Activated naive CD8-positive, alpha-beta T cell treated with anti-CD3 and anti-CD28 coated beads for 36 hours (primary cell): ENCODE measurements at places on chromosomes 3 and 15.

DNA sequence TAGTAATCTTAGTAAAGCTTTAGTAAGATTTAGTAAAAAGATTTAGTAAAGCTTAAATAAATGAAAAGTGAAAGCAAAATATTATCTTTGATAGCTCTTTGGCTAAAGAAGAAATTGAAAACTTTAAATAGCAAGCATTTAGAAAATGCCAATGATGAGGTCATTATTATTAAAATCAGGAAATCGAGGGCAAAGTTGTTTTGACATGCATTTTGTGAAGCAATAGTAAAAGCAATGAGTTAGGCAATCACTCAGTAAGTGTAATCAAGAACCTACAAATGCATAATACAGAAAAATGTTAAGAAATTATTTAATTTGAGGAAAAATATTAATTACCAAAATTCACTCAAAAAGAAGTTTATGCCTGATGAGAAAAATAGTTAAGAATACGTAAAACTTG is 280.3 kb upstream of the MME start:
- DNase-seq = no peak

DNA sequence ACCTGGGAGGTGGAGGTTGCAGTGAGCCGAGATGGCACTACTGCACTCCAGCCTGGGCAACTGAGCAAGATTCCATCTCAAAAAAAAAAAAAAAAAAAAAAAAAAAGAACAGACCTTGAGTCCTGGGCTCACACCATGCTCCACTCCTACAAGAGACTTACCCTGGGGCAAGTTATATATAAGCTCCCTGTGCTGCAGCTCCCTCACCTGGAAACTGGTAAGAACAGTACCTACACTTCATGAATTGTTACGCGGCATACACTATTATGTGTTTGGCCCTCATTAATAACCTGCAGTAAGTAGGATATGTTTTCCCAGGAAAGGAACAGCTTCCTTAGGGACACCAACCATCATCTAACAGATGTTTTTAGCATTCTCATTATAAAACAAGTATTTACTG is 119.6 kb downstream of the FMN1 start:
- no peak for DNase-seq

- no peak for DNase-seq
These were observed 2.3 kb upstream of the SOX14 start for GRCh38 chr3:137761563-137762503.

DNA sequence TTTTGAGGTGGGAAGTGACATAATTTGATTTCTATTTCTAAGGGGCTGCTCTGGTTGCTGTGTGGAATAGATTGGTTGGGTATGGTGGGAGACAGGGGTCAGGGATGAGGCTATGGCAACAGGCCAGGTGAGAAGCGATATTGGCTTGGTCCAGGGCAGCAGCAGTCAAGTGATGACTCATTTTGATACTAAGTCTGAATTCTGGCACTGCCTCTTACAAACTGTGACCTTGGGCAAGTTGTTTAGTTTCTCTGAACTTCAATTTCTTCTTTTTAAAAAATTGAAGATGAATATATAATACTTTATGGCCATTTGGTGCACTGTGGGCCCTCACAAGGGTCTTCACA is 40.4 kb upstream of the CLSTN2 start:
- no peak for DNase-seq

DNA sequence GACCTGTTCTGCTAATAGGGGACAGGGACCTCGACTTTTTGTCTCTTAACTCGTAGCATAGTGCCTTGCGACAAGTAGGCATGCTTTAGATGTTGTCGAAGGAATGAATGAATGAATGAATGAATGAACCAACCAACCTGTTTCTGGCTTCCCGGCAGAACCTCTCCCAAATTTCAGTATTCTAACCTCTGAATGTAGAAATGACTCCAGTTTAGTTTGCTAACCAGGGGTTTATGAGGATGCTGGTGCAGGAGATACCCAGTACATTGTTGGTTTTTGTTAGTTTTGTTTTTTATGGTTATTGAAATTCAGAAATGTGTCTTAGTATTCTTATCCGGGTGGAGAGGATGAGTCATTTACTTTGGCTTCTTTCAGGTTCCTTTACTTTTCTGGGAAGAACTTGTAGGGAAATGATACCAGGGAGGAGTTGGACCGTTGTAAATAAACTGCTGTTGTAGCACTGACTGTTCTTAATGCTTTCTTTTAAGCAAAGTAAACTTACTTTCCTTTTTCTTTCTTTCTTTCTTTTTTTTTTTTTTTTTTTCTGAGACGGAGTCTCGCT is 29.6 kb upstream of the EHHADH start:
- no peak for DNase-seq

DNA sequence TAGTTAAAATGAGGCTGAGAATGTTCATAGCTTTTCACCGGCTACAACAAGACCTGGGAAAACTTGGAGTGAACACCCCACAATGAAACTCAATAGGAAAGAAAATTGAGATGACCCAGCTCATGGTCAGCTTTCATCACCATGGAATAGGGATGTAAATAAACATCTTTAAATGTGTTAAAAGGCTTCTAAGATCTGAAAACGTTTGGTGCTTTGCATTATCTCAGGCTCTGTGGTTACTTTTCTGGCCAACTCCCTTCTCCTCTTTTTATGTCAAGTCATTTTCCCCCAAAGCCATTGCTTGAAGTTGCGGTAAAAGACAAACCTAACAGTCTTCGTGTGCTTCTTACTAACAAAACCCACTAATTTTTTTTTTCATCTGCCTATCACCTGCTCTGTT is 195.8 kb downstream of the MECOM start:
- DNase-seq = no peak

- DNase-seq = peak; percentile 73
These were observed 175.7 kb downstream of the KLHL25 start for GRCh38 chr15:85618956-85619491.

- DNase-seq = no peak
These were observed 335.7 kb upstream of the PPP2R3A start for GRCh38 chr3:135629701-135630408.

DNA sequence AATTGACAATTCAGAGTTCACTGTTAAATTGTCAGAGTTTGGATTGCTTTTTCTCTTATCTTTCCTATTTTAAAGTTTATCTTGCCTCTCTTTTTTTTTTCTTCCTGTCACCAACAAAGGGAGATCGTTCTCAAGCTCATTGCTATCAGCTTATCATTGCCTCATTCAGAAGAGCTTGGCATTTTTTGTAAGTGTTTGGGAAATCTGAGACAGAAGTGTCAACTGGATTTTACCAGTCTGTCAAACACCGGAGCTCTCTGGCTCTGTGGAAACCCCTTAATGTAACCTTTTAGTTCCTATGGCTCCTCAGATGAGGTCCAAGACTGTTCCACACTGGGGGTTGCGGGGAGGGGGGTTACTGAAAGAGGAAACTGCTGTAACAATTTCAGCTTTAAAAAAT is 10.6 kb upstream of the TFG start:
- no peak for DNase-seq

DNA sequence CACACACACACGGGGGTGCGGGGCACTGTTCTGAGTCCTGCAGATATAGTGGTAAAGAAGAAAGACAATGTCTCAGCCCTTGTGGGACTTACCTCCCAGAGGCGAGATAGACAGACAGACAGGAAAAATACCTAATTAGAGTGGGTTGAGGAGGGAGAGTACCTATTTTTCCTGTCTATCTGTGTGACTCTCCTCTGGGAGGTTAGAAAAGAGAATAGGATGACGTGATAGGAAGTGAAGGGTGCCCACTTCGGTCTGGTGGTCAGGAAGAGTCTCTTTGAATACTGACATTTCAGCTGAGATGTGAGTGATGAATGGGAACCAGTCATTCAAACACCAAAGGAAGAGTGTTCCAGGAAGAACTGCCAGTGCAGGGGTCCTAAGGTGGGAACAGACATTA is 4.1 kb upstream of the APOD start:
- peak; percentile 18 for DNase-seq
